ENCODE measurements at places on chromosomes 13 and 19.
A peak's percentile ranks its signal among the peaks of the same experiment; 100 is the strongest.

DNA sequence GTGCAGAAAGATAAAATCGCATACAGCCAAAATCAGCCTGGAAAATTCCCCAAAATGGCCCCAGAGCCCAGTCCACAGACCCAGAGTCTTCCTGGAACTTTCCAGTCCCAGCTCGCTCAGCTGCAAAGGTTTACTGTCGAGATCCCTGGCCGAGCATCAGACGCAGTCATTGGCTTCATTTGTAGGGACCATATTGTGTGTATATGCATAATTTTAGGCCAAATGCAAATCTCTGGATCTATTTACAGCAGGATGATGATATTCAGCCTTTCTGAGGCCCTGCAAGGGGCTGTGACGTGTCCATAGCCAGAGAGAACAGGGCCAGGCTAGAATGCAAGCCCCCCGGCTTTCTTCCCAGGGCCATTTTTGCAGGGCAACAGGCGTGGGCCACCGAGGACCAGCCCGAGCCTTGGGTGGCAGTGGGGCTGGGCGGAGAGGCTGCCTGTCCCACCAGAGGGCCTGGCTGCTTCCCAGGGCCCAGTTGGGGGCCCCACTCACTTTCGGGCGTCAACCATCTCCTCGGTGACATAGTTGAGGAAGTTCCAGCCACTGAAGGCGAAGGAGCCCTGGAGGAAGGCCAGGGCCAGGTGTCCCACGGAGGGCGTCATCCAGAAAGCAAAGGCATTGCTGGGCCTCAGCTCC, 13.7 kb downstream of the SLC7A10 start:
- DNase-seq: no peak

DNA sequence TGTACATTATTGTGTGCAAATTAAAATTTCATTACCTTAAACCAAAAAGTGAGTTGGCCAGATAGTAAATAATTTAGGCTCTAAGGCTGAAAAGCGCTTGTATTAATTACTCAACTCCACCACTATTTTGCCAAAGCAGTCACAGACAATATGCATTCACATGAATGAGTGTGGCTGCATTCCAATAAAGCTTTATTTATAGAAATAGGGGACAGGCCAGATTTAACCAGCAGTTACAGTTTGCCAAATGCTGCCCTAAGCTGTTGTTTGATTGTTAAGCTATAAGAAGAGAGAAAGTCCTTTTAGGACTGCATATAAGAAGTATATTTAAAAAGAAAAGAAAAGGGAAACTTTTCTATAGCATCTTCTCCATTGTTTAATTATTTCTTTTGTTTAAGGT, 342.6 kb downstream of the ITGBL1 start:
- DNase-seq: no peak

DNA sequence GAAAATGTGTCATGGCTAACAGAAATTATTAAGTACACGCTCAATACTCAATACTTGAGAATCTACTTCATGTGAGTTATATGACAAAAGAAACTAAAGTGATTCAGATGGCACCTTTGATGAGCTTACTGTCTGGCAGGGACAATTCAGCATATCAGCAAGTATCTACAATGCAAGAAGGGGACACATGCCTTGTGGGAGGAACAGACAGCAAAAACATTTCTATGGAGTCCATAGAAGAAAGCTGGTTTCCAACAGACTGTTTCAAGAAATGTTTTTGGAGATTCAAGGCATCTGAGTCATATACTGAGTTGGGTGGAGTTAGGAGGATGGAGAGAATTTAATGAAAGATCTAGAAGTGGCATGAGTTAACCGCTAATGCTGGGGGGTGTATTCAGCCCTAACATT, 54.7 kb downstream of the MBNL2 start:
- DNase-seq: peak; percentile 39

DNA sequence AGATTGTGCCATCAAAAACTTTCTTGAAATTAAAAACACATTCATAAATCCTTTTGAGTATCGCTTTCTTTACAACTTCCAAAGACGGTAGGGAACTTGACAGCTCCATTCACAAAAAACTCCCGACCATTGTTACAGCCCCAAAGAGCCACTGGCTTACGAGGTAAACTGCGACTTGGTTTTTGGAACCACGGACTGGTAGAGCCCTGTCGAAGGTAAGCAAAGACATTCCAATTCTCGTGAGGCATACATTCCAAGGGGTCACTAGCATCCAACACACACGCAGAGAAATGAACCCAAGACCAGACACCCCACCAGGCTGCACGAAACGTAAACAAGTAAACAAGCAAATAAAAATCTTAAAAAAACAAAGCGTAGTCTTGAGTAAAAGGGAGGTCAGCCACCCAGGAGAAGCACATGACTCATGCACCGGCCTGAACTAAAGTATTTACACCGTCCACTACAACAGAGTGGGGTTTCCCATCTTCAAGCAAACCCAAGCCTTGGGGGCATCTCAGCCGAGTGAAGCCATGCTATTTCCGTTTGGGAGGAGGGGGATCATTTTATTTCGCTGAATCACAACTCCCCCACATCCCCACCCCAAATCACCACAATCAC, 1.4 kb downstream of the BRD4 start:
- DNase-seq: peak; percentile 26

GRCh38 chr13:109704771-109705635, 81.4 kb downstream of the IRS2 start:
- DNase-seq: no peak

DNA sequence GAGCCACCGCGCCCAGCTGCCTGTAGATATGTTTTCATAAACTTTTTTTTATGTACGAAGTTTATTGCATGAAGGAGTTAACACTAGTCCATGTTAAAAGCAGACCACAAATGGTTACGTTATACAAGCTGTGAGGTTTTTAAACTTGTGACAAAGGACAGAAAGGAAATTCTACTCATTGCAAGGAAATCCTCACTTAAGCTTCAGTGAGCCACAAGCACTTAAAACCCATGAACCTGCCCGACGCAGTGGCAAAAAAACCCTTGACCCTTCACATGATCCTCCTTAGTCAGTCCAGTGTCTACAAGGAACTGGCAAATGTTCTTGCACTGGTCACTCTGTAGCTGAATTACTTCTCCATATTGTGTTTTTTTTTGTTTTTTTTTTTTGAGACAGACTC, 4.2 kb downstream of the MPND start:
- no peak for DNase-seq

DNA sequence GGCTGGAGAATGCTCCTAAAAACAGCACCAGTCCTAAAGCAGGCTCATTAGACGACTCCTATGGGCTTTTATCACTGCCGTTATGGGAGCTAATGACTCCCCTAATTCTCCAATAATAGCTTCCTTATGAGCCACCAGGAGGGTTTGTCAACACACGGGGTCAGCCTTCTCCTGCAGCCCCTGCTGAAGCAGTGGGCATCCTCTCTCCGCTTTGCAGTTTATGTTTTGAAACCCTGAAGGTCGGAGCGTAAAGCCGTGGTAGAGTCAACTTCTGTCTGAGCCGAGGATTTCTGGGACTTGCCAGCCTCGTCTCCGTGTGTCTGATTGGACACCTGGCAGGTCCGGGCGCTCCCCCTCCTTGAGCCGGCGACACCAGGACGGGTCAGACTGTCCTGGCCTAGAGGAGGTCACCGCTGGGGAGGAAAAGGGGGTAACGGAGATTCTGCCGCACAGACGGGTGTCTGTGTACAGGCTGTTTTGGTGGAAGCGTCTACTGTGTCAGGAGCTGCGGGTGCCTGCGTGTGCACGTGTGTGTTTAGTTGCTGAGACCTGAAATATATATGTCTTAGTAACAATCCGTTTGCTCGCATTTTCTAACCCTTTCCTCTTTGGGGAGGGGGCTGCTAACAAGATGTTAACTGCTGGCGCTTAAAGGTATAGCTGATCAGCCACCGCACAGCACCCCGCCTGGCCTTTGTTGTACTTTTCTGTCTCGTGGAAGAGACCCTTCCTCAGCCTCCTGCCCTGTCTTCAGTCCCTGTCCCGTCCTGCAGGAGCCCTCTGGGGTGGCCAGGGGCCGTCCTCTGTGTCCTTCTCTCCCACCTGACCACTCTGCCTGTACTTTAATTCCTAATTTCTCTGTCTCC, 1.9 kb downstream of the KDM4B start:
- no peak for DNase-seq

GRCh38 chr19:17562097-17562496, 6.6 kb downstream of the COLGALT1 start:
- no peak for DNase-seq

- no peak for DNase-seq
Observed at GRCh38 chr13:70430256-70430655, 322.0 kb upstream of the KLHL1 start.

GRCh38 chr13:44819245-44819644, 170.0 kb downstream of the NUFIP1 start:
- DNase-seq: no peak

DNA sequence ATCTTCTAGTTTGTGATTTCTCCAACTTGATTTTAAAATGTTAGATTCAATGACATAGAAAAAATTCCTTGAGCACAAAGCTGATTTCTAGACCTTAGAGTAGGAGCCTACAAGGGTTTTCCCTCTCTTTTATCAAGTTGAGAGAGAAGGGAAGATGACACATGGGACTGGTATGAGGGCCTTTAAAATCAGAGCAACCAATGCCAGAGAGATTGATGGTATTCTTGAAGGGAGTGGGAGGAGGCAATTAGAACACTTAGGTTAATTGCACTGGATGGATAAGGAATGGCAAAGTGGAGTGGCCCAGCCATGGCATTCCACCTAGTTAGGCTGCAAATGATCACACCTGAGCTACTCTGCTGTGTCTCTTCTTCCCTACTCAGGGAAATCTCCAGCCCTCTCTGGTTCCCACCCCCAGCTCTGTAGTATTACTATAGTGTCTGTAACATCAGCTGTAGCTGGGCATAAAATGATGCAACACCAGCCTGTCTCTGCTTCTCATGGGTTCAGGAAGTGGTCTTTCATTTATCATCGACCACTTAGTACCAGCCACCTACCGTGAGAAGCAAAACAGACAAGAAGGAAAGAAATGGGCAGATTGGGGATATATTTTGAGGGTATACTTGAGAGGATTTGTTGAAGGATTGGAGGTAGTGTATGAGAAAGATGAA, 333.6 kb downstream of the DLEU7 start:
- DNase-seq: no peak

GRCh38 chr13:75399168-75399878, 82.6 kb downstream of the TBC1D4 start:
- DNase-seq: no peak

GRCh38 chr13:50690006-50690405, 153.5 kb downstream of the DLEU7 start:
- DNase-seq: no peak

DNA sequence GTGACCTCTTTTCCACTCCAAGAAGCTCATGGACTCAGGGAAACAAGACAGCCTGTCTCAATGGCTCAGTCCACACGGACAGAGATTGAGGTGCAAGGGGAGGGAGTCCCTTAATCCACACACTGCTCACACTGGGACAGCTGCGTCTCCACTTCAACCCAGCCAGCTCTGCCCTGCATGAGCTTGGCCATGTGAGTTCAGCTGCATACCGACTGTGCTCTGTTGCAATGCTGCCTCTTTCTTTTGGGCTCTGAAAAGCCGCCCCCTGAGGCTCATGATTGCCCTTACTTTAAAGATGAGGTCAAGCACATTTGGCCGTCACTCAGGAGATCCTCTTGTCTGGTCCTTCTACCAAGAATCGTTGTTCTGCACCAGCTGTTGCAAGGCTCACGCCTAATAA, 64.8 kb upstream of the KCTD15 start:
- DNase-seq: no peak

GRCh38 chr19:46386151-46386550, 27.2 kb downstream of the CCDC8 start:
- no peak for DNase-seq

GRCh38 chr13:31987535-31988170, 43.9 kb upstream of the FRY start:
- DNase-seq: no peak

DNA sequence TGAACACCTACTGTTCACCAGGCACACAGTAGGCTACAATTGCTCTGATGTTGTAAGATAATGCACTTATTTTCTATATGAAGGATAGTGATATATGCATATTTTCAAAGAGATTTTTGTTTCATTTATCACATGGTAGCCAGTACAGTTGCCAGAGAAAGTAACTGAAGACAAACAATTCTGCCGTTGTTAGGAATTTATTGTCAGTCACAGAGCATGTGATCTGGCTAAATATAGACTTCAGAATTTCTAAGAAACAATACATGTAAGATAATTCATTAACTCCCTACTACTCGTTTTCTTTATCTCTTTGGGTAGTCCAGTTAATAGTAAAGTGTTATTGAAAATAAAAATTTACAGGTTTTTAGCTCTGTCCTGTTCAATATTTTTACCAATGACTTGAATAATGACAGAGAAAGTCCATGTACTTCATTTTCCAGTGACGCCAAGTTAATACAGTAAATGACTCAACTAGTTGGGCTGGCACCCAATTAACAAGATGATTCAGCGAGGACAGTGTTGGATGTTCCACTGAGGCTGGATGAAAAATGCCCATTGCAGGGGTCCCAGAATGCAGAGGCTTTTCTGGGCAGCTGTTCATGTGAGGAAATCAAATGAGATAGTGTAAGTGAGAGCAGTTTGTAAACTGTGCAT, 35.6 kb downstream of the GJA3 start:
- no peak for DNase-seq

DNA sequence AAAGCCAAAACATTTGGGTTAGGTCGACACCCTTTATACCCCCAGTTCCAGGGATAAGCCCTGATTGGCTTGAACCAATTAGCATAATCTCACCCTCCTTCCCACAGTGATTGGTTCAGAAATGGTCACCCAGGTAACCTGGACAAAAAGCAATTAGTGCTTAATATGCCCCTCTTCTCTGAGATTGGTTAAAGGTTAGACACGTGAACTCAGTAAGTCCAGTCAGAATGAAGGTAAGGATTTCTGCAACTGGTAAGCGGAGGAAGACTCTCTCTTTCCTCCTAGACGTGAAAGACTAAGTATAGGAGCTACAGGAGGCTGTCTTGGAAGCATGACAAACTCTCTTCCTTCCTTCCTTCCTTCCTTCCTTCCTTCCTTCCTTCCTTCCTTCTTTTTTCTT, 1.3 kb upstream of the PNMA8C start:
- no peak for DNase-seq

GRCh38 chr13:57857945-57858344, 226.4 kb downstream of the PCDH17 start:
- no peak for DNase-seq

GRCh38 chr13:94291631-94292322, 187.7 kb downstream of the DCT start:
- no peak for DNase-seq

- no peak for DNase-seq
Observed at GRCh38 chr13:33233547-33233946, 52.0 kb downstream of the STARD13 start.

- no peak for DNase-seq
Observed at GRCh38 chr19:2837430-2837829, 3.8 kb upstream of the ZNF555 start.

DNA sequence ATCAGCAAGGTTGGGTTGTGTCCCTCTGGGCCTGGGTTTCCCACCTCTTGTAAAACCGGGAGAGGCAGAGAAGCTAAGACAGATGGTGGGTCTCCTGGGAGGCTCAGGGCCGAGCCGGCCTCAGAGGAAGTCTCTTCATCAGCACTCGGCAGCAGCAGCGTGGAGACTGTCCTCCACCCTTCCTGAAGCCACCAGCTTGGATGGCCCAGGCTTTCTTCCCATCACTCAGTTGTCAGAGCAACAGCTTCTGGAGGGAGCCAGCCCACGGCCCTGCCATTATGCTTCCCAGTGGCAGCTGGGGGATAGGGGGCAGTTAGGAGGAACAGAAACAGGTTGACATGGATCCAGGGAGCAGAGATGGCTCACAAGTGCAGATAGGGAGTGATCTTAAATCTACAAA, 191.0 kb downstream of the KATNAL1 start:
- DNase-seq: no peak

Measured in T-helper 2 cell (primary cell).